CD4-positive, alpha-beta T cell treated with Interleukin-4 for 4 hours (primary cell): ENCODE measurements at places on chromosomes 12 and 14.

GRCh38 chr14:38046160-38046559 lies 161.5 kb upstream of the SSTR1 start:
- DNase-seq, result no peak

DNA sequence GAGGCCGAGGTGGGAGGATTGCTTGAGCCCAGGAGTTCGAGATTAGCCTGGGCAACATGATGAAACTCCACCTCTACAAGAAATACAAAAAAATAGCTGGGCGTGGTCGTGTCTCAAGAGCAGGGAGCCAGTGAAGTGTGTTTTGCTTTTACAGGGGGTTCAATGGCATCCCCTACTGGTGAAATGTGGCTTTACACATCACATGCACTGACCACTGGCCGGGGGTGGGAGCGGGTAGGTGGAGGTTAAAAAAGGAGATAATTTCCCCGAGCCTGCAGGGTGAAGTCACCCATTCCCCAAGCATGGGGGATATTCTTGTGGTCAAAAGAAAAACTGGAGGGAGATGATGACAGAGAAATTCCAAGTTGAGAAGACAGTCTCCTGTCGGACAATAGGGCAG lies 63.6 kb upstream of the PWP1 start:
- no peak for DNase-seq

DNA sequence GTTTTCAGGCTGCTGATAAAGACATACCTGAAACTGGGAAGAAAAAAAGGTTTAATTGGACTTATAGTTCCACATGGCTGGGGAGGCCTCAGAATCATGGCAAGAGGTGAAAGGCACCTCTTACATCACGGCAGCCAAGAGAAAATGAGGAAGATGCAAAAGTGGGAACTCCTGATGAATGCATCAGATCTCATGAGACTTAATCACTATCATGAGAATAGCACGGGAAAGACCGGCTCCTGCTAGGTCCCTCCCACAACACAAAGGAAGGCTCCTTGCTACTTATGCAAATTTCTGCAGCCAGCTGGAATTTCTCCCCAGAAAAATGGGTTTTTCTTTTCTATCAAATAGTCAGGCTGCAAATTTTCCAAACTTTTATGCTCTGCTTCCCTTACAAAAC lies 174.1 kb upstream of the RMST start:
- no peak for DNase-seq

GRCh38 chr14:100640471-100641273 lies 53.5 kb upstream of the BEGAIN start:
- peak; percentile 79 for DNase-seq

- DNase-seq, result no peak
Observed at GRCh38 chr12:29082522-29082921, 66.6 kb upstream of the FAR2 start.

GRCh38 chr12:65565601-65566560 lies 258.4 kb upstream of the HMGA2 start:
- DNase-seq, result no peak

DNA sequence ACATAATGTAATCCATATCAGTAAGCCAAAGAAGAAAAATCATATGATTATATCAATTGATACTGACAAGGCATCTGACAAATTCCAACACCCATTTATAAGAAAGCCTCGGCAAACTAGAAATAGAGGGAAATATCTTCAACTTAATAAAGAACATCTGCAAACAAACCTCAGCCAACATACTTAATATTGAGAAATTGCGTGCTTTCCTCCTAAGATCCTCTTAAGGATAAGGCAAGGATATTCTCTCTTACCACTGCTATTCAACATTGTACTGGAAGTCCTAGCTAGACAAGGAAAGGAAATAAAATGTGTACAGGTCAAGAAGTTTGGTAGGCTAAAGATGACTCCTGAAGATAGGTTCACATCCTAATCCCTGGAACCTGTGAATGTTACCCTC lies 115.9 kb downstream of the DERA start:
- no peak for DNase-seq

DNA sequence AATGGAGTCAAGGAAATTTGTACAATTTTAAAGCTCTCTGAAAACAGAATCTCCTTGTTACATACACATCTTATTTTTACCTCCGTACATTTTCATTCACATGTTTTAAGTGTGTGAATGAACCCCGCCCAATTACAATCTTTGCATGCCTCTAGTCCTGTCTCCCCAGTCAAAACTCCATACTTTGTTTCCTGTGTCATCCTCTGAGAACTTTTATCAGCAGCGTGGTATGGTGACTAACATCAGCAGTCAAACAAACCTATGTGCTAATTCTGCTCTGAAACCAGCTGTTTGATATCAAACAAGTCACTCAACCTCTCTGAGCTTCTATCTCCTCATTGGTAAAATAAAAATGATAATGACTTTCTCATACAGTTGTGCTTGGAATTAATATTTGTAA lies 15.8 kb upstream of the ERGIC2 start:
- no peak for DNase-seq

DNA sequence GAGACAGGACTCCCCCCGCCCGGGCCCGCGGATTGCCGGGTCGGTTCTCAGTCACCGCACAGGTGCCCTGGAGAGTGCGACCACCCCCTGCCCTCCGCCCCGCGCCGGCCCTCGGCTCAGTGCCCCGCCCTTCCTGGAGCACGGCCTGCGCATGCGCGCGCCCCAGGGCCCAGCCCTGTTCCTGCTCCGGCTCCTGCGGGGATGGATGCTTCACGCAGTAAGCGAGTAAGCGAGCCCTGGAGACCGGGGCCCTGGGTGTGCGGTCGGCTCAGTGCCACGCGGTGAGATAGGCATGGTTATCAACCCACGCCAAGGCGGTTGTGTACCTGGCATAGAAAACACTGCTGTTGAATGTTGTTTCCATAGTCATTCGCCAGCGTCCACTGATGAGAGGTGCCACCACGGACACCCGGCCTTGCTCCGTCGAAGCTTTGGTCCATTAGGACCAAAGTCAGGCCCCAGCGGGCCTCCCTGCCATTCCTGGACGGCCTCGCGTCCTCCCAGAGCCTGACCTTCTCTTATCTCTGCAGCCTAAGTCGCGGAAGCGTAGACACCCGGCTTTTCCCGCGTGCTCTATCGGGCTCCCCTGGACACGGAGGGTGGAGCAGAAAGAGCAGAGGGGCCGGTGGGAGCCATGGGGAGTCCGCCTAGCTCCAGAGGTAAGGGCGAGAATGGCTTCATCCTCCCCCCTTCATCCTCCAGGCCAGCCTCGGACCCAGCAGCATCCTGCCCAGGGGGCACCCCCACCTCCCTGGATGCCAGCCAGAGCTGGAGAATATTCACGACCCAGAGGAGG lies 90.6 kb downstream of the PAPOLA start:
- peak; percentile 50 for DNase-seq

- DNase-seq, result no peak
Observed at GRCh38 chr12:64097366-64098105, 124.6 kb downstream of the KICS2 start.

GRCh38 chr14:51129130-51129529 lies 34.2 kb upstream of the TRIM9 start:
- no peak for DNase-seq

- no peak for DNase-seq
Observed at GRCh38 chr14:100538351-100539002, 48.7 kb downstream of the BEGAIN start.

GRCh38 chr14:78921856-78922255 lies 751.7 kb downstream of the NRXN3 start:
- DNase-seq, result no peak
